Prostate gland (tissue), 2 donors: ENCODE measurements at places on chromosomes 6 and 20.

DNA sequence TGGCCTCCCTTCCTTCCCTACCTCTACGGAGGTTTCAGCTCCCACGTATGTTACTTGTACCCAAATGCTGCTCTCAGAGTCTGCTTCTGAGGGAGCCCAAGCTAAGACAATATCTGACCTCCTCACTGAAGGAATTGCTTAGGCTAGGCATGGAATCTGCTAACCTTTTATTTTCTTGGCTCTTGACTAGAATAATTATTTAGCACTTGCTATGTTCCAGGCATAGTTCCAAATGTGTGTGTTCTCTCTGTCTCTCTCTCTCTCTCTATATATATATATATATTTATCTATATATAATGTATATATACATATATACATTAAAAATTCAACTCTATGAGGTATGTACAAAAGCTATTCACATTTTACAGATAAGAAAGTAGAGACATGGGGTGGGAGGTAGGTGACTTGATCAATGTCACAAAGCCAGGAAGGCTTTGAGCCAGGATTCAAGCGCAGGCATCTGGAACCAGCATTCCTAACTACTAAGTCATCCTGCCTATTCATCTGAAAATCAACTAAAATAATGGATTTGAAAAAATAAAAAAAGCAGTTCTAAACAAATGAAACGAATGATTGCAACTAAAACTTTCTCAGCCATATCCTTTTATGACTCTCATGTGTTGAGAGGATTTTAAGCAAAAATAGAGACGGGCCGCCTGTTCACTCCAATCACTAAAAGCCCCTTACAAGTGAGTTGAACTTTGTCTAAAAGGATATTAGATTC, 189.7 kb upstream of the JAG1 start:
- H3K4me1 ChIP-seq, result no peaks in the 10 kb centered on the region
- no peak overlapping the region for H3K27ac ChIP-seq
- DNase-seq, result no peak
- no peaks in the 10 kb centered on the region for H3K27me3 ChIP-seq
- H3K36me3 ChIP-seq, result no peaks in the 10 kb centered on the region

DNA sequence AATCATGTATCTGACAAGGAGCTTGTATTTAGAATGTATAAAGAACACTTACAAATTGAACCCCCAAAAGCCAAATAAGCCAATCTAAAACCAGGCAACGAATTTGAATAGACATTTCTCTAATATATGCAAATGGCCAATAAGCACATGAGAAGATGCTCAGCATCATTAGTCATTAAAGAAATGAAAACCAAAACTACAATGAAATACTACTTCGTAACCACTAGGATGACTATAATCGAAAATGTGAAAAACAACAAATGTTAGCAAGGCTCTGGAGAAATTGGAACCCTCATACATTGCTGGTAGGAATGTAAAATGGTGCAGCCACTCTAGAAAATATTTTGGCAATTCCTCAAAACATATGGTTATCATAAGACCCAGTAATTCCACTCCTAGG, 105.8 kb upstream of the TOP1 start:
- H3K27ac ChIP-seq, result no peak overlapping the region
- DNase-seq, result no peak
- peaks cover 2% of the 10 kb centered on the region for H3K27me3 ChIP-seq
- H3K4me1 ChIP-seq, result no peaks in the 10 kb centered on the region
- no peaks in the 10 kb centered on the region for H3K36me3 ChIP-seq

DNA sequence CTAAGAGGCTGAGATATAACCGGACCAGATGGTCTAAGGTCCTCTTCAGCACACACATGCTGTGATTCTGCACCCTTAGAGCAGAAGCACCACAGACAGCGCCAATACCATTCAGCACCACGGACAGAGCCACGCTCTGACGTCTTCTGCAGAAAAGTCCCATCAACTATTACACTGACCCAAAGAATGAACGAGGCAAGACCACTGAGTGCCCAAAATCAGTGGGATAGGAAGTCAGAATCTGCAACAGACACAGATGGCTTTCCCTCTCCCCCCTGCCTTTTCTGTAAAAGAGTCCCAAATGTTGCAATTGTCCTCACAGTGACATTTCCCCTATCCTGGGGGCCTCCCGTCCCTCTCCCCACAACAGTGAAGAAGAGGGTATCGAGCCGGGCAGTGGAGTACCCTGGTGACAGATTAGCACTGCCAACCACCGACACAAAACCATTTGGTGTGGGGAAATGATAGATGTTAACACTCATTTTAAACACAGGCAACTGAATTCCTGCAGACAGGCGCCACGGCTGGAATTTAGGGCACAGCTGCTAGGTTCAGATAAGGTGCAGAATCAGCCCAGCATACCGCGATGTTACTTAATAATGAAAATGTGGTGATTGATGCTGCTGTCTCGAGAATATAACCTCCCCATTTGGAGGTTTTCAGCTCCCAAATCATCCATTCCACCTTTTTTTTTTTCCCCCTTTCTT, 66.6 kb upstream of the CTNNBL1 start:
- peak; percentile 13 for DNase-seq
- no peak overlapping the region for H3K27ac ChIP-seq
- H3K36me3 ChIP-seq, result no peaks in the 10 kb centered on the region
- peaks cover 3% of the 10 kb centered on the region for H3K27me3 ChIP-seq

DNA sequence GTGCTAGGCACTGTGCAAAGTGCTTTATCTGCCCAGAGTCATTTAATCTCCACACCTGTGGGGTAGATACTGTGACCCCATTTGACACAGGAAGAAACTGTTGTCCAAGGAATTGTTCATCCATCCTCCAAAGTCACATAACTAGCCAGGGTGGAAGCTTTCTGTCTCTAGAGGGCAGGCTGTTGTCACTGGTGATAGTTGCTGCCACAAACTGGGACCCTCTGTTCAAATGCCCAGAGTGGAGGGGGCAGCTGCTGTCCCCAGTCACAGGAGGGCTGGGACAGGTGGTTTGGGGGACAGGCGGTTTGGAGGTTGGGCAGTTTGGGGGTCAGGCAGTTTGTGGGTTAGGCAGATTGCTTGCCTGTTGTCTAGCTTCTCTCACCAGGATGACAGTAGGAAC, 16.1 kb upstream of the TMEM242 start:
- no peaks in the 10 kb centered on the region for H3K4me1 ChIP-seq
- no peak for DNase-seq
- H3K27me3 ChIP-seq, result no peaks in the 10 kb centered on the region
- no peaks in the 10 kb centered on the region for H3K36me3 ChIP-seq
- no peak overlapping the region for H3K4me3 ChIP-seq

- peak overlapping the region; percentile 13 for H3K4me3 ChIP-seq
- H3K36me3 ChIP-seq, result no peaks in the 10 kb centered on the region
- peak; percentile 88 for DNase-seq
Measured at GRCh38 chr6:3356056-3356823, 97.5 kb downstream of the PSMG4 start.

- no peak overlapping the region for H3K27ac ChIP-seq
- H3K36me3 ChIP-seq, result no peaks in the 10 kb centered on the region
- H3K4me1 ChIP-seq, result peaks cover 13% of the 10 kb centered on the region
- no peak for DNase-seq
Measured at GRCh38 chr20:25061103-25061799, 3.3 kb upstream of the ACSS1 start.

DNA sequence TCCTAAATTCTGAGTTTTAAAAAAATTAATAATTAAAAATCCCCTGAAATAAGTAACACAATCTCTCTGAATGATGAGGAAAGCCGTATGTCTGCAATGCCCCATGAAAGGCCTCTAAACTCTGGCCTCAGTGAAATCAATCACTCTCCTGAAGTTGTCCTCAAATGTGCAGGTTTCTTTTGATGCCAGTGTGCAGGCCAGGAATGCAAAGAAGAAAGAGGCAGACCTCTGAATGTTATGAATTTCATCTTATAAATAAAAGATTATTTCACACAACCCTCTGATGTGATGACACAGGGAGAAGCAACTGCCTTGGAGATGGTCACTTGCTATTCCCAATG, 121.8 kb downstream of the TBXT start:
- no peak overlapping the region for H3K27ac ChIP-seq
- H3K4me3 ChIP-seq, result no peak overlapping the region
- H3K36me3 ChIP-seq, result no peaks in the 10 kb centered on the region
- no peaks in the 10 kb centered on the region for H3K4me1 ChIP-seq

- no peaks in the 10 kb centered on the region for H3K36me3 ChIP-seq
- H3K4me1 ChIP-seq, result no peaks in the 10 kb centered on the region
- H3K27me3 ChIP-seq, result no peaks in the 10 kb centered on the region
- no peak overlapping the region for H3K4me3 ChIP-seq
- DNase-seq, result no peak
Measured at GRCh38 chr6:29665942-29666825, 9.3 kb downstream of the MOG start.

- H3K27me3 ChIP-seq, result no peaks in the 10 kb centered on the region
- H3K4me3 ChIP-seq, result no peak overlapping the region
- no peaks in the 10 kb centered on the region for H3K36me3 ChIP-seq
- H3K27ac ChIP-seq, result no peak overlapping the region
Measured at GRCh38 chr6:22153384-22154158, 143.3 kb downstream of the PRL start.

DNA sequence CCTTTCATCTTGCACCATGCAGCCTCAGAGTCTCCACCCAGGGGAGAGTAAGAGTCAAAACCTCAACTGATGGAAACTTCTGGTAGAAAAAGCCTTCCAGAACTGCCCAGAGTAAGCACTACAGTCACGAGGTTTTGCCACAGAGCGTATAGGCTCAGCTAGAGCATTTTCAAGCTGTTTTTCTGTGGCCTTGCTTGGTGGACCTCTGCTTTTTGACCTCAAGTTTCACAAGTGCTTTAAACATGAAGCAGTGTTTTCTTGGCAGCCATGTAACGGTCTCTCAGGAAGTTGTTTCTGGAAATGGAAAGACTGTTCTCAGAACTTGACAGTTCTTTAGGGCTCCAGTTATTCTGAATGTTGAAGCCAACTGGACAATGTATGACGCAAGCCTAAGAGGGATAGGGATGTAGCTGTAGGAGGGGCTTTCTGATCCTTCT, 146.5 kb downstream of the ZDHHC14 start:
- H3K27ac ChIP-seq, result no peak overlapping the region
- no peak for DNase-seq
- H3K4me1 ChIP-seq, result no peaks in the 10 kb centered on the region
- no peak overlapping the region for H3K4me3 ChIP-seq
- no peaks in the 10 kb centered on the region for H3K36me3 ChIP-seq
- H3K27me3 ChIP-seq, result no peaks in the 10 kb centered on the region

GRCh38 chr6:13526727-13527670, 39.6 kb upstream of the GFOD1 start:
- DNase-seq, result no peak
- no peaks in the 10 kb centered on the region for H3K4me1 ChIP-seq
- no peak overlapping the region for H3K27ac ChIP-seq
- H3K27me3 ChIP-seq, result no peaks in the 10 kb centered on the region
- H3K36me3 ChIP-seq, result no peaks in the 10 kb centered on the region
- H3K4me3 ChIP-seq, result no peak overlapping the region

GRCh38 chr6:88916615-88917208, 46.7 kb downstream of the RNGTT start:
- no peaks in the 10 kb centered on the region for H3K4me1 ChIP-seq
- H3K27me3 ChIP-seq, result no peaks in the 10 kb centered on the region
- no peak overlapping the region for H3K27ac ChIP-seq
- DNase-seq, result no peak
- H3K36me3 ChIP-seq, result no peaks in the 10 kb centered on the region

DNA sequence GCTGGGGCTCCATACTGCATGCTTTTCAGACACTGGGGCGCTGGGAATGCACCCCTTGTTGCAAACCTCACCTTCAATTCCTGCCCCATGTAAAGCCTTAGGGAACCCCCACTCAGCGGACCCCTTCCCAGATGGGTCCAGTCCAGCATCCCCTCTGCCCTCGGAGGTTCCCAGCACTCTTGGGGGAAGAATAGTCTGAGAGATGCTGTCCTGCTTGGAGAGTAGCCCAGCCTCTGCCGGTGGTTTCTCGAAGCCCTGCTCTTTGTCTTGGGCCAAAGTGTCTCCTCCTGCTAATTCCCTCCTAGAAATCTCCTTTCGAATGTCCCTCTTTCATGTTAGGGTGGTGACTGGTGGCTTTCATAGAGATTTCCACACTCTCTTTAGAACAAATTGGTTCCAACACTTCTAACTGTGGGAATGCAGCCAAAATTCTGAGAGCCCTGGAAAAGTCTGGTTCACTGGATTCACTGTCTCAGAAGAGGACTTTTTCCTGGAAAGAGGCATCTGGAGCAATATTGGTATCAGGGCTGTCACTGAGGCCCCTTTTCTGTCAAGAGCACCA, 24.9 kb upstream of the SULF2 start:
- no peaks in the 10 kb centered on the region for H3K36me3 ChIP-seq
- no peaks in the 10 kb centered on the region for H3K4me1 ChIP-seq
- H3K27me3 ChIP-seq, result peaks cover 3% of the 10 kb centered on the region
- no peak for DNase-seq
- no peak overlapping the region for H3K27ac ChIP-seq
- no peak overlapping the region for H3K4me3 ChIP-seq

DNA sequence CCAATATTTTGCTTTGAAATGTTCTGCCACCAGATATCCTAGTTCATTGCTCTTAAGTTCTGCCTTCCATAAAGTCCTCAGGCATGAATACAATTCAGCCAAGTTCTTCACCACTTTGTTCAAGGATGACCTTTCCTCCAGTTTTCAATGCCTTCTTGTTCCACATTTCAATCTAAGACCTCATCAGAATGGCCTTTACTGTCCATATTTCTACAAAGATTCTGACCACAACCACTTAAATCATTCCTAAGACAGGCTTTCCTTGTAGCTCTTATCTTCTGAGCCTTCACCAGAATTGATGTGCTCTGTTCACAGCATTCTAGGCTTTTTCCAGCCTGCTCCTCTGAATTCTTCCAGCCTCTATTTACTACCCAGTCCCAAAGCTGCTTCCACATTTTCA, 319.0 kb downstream of the HACE1 start:
- no peaks in the 10 kb centered on the region for H3K4me1 ChIP-seq
- H3K27ac ChIP-seq, result no peak overlapping the region
- H3K27me3 ChIP-seq, result no peaks in the 10 kb centered on the region
- no peak overlapping the region for H3K4me3 ChIP-seq
- DNase-seq, result no peak
- H3K36me3 ChIP-seq, result no peaks in the 10 kb centered on the region

DNA sequence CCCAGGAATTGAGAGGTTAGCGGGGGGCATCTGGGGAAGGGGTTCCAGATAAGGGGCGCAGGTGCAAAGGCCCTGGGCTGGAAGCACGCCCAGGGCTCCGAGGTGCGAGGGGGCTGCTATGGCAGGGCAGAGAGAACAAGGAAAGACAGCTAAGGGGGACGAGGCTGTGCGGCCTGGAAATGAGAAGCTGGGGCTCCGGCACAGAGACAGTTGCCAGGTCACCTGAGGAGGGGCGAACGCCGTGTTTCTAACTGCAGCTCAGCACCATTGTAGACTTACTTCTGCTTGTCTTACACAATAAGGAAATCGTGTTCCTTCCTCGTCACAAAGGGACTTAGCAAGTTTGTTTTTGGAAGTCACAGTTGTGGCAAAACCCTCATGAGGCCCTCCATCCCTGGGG, 68.9 kb upstream of the TBXT start:
- no peaks in the 10 kb centered on the region for H3K4me1 ChIP-seq
- no peaks in the 10 kb centered on the region for H3K36me3 ChIP-seq
- no peak for DNase-seq
